ENCODE measurements at places on chromosomes 4 and X.

- no peak for DNase-seq
Observed at GRCh38 chr4:37762294-37762990, 64.0 kb upstream of the PGM2 start.

DNA sequence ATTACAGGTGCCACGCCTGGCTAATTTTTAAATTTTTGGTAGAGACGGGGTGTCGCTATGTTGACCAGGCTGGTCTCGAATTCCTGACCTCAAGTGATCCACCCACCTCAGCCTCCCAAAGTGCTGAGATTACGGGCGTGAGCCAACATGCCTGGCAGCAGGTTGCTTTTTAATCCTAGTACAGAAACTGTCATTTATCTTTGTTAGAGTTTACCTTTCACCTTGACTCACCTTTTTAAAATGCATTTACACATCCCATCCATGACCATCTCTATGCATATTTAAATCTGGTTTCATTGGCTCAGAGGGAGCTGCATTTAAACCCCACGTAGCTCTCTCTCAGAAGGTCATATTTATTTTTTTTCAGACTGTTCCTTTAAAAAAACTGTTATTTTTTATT, 31.9 kb downstream of the SLC16A2 start:
- DNase-seq: no peak

DNA sequence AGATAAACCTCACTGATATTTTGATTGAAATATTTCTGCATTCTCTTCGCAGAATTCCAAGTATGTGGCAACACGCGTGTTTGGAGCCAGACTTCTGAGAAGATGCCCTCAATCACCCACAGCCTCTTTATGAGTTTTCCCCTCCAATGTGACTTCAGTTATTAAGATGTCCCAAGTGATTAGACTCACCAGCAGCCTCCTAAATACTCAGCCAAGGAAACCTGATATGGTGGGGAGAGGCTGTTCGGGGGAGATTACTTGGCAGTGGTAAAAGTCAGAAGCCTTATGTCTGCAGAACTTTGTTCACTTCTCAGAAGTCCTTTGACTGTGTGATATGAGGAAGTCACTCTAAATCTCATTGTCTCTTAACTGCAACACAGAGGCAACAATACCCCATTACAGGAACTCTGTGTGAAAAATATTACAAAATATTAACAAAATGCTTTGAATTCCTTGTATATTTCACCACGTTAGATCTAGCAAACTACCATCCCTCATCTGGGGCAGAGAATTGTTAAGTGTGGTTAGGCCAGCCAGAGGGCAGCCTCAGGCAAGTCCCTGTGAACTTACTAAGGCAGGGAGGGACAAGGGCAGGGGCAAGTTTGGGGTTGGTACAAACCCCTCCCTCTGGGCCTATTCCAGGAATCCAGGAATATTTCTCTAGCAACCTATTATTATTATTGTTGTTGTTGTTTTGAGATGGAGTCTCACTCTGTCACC, 151.4 kb upstream of the USP9X start:
- DNase-seq: no peak

GRCh38 chr4:143253166-143253565, 68.4 kb downstream of the USP38 start:
- DNase-seq: no peak

DNA sequence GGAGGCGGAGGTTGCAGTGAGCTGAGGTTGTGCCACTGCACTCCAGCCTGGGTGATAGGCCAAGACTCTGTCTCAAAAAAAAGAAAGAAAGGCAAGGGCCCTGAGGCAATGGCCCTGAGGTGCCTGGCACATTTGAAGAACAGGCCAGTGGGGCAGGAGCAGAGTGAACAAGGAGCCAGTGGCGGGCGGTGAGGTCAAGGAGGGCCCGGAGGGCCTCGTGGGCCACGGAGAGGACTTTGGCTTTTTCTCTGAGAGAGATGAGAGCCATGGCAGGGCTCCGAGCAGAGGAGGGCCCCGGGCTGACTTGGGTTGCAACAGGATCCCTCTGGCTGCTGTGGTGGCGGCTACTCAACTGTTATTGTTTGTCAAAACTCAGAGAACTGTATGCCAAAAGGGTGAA, 13.3 kb downstream of the FTSJ1 start:
- no peak for DNase-seq

DNA sequence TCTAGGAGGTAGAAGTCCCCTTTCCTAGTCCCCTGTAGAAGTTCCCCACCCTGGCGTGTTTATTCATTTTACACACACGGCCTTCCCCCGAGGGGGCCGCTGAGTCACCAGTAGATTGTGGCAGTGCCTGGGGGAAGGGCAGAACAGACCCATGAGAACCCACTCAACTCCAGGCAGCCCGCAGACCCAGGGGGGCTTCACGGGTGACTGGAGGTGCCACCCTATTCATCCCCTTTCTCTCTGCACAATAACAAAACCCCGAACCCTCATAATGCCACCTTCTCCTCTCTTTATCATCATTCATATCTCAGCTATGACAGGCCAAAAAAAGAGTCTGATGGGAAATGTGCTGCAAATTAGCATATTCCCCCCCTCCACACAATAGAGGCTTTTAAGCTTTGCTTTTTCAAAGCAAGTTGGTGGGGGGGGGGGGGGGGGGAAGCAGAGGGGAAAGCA, 20.4 kb upstream of the GPM6B start:
- no peak for DNase-seq

- no peak for DNase-seq
Observed at GRCh38 chr4:109562457-109563239, 2.6 kb downstream of the MCUB start.

DNA sequence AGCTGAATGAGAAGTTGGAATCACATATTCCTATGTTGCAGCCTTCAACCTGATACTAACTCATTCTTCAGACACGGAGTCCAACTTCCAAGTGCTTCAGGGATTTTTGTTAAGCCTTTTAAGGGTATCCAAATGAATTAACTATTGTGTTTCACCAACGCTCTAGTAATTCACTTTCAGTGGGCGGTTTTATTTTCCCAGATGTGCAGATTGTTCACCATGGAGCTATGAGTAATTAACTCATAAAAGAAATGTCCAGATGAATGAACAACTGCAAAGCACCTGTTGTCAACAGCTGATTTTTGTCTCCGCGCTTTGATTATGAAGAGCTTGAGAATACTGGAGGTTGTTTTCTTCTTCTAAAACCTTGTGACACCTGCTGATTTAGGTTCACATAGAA, 187.6 kb downstream of the CBR4 start:
- DNase-seq: no peak

DNA sequence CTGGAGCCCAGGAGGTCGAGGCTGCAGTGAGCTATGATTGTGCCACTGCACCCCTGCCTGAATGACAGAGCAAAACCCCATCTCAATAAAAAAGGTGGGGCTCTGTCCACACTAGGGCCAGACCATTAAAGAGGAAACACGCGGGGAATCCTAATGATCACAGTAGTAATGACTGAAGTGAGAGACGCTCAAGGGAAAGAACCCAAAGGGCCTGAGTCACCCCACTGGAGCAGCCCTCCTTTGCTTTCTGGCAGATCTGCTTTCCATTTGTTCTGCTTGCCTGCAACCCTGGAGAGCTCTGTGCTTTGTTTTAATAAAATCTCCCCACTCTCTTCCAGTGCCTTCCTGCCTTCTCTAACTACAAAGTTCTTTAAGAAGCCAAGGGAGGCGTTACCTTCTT, 5.0 kb downstream of the TFDP3 start:
- no peak for DNase-seq

GRCh38 chr4:142271832-142272231, 574.3 kb downstream of the INPP4B start:
- no peak for DNase-seq

GRCh38 chr4:8728536-8729407, 136.2 kb downstream of the CPZ start:
- DNase-seq: no peak

GRCh38 chr4:1363513-1363912, 16.5 kb downstream of the UVSSA start:
- no peak for DNase-seq

DNA sequence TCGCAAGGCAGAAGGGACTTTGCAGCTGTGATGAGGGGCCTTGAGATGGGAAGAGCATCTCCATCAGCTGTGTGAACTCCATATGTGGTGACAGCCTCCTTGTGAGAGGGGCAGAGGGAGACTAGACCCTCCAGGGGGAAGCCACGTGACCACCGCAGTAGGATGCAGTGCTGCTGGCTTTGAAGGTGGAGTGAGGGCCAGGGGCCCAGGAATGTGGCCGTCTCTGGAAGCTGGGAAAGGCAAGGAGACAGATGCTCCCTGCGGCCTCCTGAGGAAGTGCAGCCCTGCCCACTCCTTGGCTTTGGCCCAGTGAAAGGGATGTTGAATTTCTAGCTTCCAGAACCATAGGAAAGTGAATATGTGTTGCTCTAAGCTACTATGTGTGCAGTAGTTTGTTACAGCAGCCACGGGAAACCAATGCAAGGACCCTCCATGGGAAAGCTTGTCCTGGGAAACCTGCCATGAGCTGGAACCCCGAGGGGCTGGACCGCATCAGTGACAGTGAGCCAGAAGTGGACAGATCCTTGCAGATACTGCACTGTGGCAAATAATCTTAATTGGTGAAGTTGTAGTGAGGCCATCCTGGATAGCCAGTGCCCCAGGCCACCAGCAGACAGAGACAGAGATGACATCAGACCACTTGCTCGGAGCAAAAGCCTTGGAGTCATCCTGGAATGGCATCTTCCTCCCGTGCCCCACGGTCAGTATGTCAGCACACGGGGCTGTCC, 35.4 kb upstream of the SORCS2 start:
- no peak for DNase-seq

- no peak for DNase-seq
Observed at GRCh38 chr4:74473155-74473811, 28.3 kb downstream of the AREG start.

DNA sequence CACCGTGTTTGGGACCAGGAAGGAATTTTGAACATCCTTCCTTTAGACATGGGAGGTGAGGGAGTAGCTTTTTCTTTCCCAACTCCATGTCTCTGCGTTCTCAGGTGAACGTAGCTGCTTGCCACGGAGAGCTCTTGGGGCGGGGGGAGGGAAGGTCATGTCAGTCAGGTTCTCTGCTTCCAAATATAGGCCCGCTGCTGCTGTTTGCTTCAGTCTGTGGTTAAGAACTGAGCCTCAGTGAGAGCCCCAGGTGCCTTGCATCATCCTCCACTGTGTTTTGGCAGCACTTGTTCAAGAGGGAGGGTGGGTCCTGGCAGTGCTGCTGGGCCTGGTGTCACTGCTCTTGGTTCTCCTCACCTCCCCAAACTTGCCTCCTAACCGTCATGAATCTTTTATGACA, 46.5 kb downstream of the HADH start:
- DNase-seq: no peak

DNA sequence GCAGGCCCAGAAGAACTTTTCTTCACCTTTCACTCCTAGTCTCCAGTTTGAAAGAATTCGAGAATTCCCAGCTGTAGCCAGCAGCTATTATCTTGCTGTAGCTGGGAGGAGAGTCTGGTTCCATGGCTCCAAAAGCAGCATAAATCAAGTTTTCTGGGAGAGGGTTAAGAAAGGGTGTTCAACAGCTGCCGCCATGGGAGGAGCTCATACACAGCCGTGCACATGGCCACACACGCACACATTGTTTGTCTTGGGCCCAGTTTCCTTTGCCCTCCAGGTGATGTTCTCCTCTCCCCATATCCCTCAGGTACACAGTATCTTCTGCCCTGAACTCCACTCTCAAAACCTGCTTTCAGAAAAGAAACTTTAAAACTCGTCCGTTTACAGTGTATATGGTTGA, 4.1 kb upstream of the GPC3 start:
- no peak for DNase-seq

DNA sequence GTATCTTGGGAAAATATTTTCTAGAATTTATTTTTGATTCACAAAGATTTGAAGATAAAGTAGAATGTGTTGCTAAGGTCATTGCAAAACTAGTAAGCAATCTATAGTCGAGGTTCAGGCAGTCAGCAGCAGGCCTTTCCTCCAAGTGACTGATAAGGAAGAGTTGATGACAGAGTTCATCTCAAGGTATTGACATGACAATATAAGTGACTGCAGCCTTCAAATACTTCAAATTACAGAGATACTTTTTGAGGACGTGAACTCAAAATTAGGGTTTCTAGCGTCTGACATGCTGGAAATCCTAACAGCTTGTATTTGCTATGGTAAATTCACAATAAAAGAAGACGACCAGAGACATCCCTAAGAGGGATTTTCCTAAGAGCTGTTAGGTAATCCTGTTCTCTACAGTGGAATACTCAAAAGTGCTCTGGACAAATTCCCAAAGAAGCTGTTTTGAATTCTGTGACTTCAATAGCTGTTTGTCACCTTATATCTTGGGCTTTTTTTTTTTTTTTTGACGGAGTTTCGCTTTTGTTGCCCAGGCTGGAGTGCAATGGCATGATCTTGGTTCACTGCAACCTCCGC, 7.4 kb downstream of the ARHGAP10 start:
- DNase-seq: no peak

DNA sequence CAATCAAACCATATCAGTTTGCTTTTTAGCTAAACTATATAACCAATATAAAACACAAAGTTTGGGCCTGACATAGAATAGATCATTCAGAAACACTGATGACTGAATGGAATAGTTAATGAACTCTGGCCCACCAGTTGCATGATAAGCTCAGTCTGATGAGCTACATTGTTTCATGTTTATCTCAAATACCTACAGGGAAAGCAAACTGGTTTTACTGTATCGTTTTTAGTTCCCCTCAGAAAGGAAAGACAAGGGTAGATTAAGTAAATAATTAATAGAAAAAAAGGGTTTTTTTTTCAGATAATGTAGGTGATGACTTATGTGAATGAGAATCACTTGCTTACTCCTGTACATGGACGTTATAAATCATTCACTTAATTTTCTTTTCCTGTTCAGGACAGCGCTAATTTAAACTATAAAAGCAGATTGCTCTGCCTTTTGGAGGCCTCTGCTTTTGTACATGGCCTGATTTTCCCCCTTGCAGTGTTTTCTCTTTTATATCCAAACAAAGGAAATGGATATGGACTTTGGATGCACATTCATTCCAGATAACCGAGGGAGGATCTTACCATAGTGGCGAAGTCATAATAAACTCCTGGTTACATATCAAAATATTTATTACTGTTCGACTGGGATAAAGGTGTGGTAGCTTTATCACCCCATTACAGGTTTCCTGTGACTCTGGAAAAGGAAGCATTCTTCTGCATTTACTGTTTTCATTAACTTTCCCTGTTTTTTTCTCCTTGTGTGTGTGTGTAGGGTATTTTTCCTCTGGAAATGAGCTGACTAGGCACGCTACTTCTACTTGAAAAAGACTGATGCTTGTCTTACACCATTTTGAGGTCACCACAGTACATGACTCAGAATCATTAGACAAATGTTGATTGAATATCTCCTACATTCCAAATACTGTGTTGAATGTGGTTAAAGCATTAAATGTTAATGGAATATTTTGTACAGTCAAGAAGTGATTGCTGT, 373.1 kb upstream of the HS3ST1 start:
- DNase-seq: no peak

- no peak for DNase-seq
Observed at GRCh38 chr4:174259580-174259979, 23.9 kb downstream of the FBXO8 start.

- DNase-seq: no peak
Observed at GRCh38 chr4:7598939-7599790, 164.4 kb upstream of the PSAPL1 start.

- no peak for DNase-seq
Observed at GRCh38 chr4:10139518-10139917, 22.9 kb upstream of the WDR1 start.
